ENCODE measurements at places on chromosomes 6 and 20.

DNA sequence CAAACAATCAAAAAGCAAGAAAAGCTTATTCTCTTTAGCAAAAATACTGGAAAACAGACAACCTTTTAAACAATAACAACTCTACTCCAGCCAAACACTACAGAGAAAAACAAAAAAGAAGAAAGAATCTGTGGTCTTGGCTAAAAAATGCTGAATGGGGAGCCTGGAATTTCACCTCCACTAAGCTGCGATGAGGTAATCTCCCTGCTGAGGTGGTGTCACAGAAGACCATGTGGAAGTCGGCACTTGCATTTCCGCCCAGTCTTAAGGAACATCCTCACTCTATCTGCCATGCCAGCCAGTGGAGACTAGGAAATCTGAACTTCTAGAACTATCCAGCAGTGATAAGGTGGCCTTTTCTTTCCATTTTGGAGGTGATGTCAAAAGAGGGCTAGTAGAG is 1026.8 kb upstream of the EPHA7 start:
- DNase-seq, result no peak

- peak; percentile 63 for DNase-seq
These were observed 2.5 kb upstream of the TMEM14C start for GRCh38 chr6:10720265-10720959.

DNA sequence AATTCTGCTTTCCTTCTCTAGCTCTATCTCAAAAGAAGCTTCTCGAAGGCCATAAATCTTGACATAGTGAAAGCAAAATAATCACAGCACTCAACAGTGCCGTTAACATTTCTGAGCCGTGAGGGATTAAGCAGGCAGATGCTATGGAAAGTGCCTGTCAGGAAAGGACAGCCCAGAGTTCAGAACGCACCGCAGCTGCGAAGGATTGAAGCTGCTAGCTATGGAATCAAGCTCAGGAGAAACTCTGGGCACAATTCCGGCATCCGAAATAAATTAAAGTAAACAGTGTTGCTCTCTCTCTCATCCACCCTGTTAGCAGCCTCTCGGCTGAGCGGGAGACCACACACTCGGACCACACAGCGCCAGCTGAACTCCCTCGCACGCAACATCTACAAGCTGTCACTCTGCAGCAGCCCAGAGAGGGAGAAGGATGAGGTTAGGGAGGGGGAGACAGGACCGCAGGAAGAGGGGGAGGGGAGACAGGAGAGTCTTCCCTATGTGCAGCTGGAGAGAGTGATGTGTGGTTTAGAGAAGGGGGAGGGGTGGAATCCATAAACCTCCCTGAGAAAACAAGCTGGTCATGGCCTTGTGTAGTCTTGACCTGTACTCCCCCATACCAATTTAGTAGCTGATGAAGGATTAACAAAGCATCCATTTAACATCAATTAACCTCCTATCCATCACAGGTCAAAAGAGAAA is 9.0 kb downstream of the EXOC2 start:
- DNase-seq, result no peak

GRCh38 chr6:98358173-98358572 is 476.2 kb upstream of the POU3F2 start:
- DNase-seq, result no peak

- no peak for DNase-seq
These were observed 13.5 kb upstream of the SLC22A1 start for GRCh38 chr6:160108077-160108476.
